M059J (cell line): ENCODE measurements at places on chromosomes 2 and 18. TPM values are rescaled to one million over a fixed set of nuclear protein-coding genes. Genes with fewer than 3 reads are reported as not detected.

DNA sequence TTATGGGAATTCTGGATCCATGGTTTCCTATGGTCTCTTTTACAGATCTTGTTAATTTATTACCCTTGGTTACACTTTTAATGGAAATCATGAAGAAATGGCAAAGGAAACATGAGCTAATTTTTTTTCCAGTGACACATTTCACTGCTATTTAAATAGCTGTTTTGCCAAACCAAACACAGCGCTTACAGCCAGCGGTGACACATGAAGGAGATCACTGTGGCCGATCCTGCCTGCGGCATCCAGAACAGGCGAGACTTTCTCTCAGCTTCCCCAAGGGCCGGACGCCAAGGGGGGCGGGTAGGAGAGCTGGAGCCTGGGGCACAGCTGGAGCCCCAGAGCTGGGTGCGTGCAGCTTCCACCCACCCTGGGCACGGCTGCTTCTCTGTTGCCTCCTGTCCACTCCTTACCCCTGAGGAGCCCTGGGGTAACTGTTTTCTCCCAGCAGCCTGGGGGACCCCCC is 81.4 kb upstream of the PKDCC start:
- DNase-seq: peak; percentile 97

Gene TYMS
- total RNA-seq: 49.0 and 66.4 TPM in 2 replicates

Gene GPR75
- 1.0 and 2.7 TPM in 2 replicates for total RNA-seq

Gene SLC9A4
- not detected in 2 replicates for total RNA-seq
